ENCODE measurements at places on chromosomes 16 and 17.

- no peak for DNase-seq
Measured at GRCh38 chr17:7292729-7293128, 1.7 kb downstream of the YBX2 start.

DNA sequence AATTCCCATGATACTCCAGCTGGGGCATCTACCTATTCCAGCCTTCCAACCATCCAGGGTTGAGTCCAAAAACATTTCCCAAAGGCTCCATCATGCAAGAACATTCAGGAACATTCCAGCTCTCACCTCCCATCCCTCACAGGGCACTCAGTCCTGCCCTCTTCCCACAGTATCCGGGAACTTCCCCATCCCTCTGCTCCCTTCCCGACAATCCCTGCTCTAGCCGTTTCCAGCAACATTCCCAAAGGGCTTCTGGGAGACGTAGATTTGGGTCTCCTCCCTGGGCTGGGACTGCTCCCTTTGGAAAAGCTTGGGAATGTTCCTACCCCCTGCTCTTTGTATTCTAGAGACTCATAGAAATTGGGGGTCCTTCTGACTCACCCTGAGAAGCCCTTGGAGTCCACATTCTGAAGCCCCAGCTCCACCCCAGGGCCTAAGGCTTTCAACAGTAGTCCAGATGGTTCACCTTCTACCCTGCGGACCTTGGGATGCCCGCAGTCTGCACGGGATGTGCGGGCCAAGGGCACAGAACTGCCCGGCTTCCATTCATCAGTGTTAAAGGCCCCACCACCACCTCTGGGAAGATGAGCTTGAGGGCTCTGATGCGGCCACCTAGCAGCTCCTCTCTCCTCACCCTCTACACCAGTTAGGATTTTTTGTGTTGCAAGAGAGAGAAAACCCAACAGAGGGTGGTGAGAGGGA is 25.4 kb downstream of the NGFR start:
- no peak for DNase-seq

- DNase-seq = no peak
Measured at GRCh38 chr16:30351586-30352419, 3.3 kb downstream of the CD2BP2 start.

- no peak for DNase-seq
Measured at GRCh38 chr16:72947379-72948237, 100.3 kb downstream of the ZFHX3 start.

DNA sequence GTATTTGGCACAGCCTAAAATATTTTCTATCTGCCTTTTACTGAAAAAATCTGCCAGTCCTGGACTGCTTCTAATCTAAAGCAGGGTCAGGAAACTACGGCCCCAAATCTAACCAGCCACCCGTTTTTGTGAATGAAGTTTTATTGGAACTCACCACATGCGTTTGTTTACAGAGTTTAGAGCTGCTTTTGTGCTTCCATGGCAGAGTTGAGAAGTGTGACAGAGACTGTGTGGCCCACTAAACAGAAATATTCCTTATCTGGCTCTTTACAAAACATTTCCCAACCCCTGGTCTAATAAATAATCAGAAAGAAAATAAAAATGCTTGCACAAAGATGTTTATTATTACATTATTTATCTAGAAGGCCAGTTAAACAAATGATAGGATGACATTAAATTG is 110.2 kb downstream of the COPRS start:
- no peak for DNase-seq

- no peak for DNase-seq
Measured at GRCh38 chr17:39736319-39737165, 1.2 kb upstream of the GRB7 start.

DNA sequence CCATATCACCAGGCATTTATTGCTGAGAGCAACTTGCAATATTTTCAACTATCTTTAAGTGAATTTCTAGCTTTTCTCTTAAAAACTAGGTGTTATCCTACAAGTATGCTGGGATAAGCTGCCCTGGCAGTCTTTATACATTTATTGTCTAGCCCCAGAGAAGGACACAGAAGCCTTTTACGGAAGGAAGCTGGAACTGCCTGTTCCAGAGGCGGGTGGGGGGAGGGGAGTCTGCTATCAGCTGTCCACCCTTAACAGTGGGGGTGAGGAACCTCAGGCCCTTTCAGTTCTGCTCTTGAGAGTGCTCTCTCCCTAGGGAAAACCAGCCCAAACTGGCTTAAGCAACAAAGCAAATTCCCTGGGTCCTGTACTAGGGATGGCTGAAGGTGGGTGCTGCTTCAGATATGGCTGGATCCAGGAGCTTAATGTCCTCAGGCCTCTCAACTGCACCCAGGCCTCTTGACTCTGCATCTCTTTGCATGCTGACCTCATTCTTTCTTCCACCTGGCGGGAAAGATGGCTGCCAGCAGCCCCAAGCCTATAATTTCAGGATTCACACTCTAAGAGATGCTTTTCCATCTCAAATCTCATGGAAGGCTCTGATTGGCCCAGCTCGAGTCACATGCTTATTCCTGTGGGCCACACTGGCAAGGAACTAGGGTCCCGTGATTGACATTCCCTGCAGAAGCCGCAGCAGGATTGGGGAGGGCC is 16.6 kb downstream of the NAGPA start:
- peak; percentile 10 for DNase-seq

DNA sequence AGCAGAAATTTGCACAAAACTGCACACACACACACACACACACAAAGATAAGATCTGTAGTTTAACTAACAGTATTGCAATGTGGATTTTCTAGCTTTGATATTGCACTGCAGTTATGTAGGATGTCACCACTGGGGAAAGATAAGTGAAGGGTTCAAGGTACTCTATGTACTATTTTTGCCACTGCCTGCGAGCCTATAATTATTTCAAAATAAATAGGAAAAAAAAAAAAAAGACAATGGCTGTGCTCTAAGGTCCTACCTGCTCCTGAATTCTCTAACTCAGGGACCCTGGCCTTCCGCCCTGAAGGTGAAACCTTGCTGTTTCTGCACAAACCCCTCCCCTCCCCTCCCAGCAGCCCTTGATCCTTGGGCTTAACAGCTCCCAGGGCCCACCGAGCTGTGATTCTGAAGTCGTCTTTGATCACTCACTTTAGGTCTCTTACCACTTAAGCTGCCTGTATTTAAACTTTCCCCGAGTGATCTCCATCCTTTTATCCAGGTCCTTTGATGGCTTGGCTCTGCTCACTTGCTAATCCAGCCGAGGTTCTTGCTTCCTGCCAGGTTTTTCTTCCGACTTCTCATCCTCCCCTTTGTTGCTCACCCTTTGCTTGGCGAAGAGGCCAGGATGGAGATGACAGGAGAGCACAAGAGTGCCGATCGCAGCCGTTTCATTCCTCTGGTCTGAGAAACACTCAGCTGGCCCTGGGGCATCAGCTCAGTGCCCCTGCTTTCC is 37.7 kb downstream of the TMEM114 start:
- no peak for DNase-seq

- DNase-seq = peak; percentile 56
Measured at GRCh38 chr16:80027007-80027965, 426.7 kb upstream of the MAF start.

GRCh38 chr17:6492892-6493674 is 48.8 kb downstream of the PIMREG start:
- DNase-seq = peak; percentile 46

DNA sequence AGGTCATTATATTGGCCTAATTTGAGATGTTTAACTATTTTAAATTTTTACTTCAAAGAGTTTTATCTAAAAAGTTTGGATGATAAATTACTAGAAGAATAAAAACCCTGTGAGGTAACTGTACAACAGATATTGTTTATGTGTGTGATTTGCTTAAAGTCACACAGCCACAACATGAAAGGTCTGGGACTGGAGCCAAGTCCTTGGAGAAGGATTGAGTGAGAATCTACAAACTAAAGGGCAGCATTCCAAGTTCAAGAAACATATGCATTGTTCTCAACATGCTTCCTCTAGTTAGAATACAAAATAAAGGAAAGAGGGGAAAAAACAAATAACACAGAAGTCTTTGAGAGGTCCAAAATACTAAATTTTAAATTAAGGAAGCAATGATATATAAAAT is 131.5 kb upstream of the MON1B start:
- DNase-seq = no peak

GRCh38 chr17:2885733-2886132 is 89.5 kb downstream of the RAP1GAP2 start:
- DNase-seq = no peak

GRCh38 chr17:57340160-57340981 is 84.0 kb downstream of the MSI2 start:
- DNase-seq = peak; percentile 72

DNA sequence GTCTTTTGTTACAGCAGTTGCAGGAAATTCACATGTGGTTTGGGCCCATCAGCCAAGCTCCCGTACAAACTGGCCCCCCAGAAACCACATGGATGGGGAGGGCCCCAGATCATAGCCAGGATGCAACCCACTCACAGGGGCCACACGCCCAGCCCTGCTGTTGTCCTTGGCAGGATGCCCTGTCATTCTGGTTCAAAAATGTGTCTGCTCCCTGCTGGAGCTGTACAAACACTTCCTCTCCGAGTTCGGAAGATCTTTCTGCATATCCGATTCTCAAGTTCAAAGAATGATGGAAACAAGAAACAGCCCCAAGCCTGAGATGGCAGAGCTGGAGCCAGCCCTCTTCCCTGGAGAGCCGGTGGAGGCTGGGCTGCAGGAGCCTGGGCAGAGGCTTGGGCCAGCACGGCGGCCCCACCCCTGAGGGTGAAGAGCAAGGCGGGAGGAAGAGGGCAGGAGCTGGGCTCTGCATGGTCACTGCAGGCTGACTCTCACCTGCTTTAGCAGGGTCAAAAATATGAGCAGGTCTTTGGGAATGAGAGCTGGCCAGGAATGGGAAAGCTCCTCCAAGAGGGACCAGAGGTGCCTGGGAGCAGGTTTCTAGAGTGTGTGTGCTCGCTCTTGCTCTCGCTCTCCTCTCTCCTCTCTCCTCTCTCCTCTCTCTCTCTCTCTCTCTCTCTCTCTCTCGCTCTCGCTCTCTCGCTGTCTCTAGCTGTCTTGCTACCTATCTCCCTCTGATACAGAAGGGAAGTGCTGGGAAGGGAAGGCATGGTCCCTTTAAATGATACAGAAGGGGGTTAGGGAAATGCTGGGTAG is 34.7 kb upstream of the ENPP7 start:
- DNase-seq = no peak

GRCh38 chr17:82097184-82097918 is 685 bp downstream of the FASN start:
- DNase-seq = peak; percentile 74

DNA sequence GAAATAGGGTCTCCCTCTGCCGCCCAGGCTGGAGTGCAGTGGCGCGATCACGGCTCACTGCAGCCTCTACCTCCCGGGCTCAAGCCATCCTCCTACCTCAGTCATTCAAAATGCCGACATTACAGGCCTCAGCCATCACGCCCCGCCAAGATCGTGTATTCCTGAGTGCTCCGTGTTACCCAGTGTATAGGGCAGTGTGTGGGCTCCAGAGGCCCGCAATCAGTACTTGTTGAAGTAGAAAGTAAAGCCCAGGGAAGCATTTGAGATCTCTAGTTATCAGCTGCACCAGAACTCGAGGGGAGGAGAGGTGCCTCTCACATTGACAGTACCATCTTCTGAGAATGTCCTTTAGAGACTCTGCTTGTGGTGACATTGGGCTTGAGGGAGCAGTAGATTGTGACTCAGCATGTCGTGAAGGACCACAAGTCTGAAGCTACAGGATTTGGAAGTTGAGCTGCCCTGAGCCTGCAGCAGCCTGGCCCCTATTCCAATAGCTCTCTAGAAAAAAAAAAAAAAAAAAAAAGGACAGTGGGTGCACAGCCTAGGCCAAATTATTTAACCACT is 1.1 kb upstream of the PRPSAP1 start:
- DNase-seq = peak; percentile 97

- peak; percentile 47 for DNase-seq
Measured at GRCh38 chr17:57285701-57286100, 29.4 kb downstream of the MSI2 start.

DNA sequence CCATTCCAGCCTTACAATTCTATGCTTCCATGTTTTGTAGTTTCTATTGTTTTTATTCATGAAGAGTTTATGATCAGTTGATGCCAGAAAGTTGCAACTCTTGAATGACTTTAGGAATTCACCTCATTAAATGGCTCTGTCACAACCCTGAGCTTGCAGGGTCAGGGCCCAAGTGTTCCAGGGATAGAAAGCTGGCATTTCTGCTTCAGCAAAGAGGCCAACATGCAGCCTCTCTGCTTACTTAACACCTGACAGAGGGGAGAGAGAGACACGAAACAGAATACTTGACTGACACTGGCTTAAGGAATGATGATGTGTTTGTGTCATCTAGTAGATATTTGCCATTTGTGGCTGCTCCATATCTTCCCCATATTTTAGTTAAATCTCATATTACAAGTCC is 328.1 kb downstream of the CA10 start:
- DNase-seq = no peak

DNA sequence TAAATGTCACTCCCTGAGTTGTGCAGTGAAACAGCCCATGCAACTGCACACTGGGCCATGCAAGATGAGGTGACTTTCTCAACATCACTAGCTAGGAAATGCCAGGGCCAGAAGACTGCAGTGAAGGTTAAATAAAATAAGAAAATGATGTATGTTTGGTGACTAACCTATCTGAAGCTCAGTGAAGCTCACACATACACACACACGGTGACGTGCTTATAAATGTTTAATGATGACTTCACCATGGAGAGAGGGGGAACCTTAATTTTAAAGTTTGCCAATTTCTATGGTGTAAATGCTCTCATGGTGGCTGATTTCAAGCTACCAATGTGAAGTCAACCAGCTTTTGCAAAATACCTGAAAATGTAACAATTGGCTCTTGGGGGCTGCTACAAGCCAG is 166.4 kb downstream of the MAF start:
- no peak for DNase-seq

GRCh38 chr16:54342966-54343365 is 56.4 kb upstream of the IRX3 start:
- DNase-seq = no peak

- DNase-seq = peak; percentile 53
Measured at GRCh38 chr17:8967861-8968260, 2.4 kb upstream of the PIK3R5 start.

GRCh38 chr17:27654136-27654535 is 23.1 kb downstream of the LGALS9 start:
- DNase-seq = no peak

Measured in OCI-M1 (cell line).